ENCODE measurements at places on chromosomes 12 and 14. TPM values are rescaled to one million over a fixed set of nuclear protein-coding genes. Genes with fewer than 3 reads are reported as not detected.

EPYC gene
- not detected for total RNA-seq

KRT78 gene
- total RNA-seq = 0.15 TPM

KLRF1 gene
- total RNA-seq = not detected

STON2 gene
- 2.6 TPM for total RNA-seq

CPNE8 gene
- 10.1 TPM for total RNA-seq

OASL gene
- total RNA-seq = 2.5 TPM

ISM2 gene
- total RNA-seq = 0.49 TPM

MYF5 gene
- not detected for total RNA-seq

PLD4 gene
- 0.05 TPM for total RNA-seq

DENND5B gene
- total RNA-seq = 13.0 TPM

ERO1A gene
- total RNA-seq = 56.2 TPM

CDK17 gene
- total RNA-seq = 18.0 TPM

C12orf60 gene
- total RNA-seq = 1.8 TPM

GON7 gene
- total RNA-seq = 16.7 TPM

EFS gene
- total RNA-seq = not detected

DTX3 gene
- total RNA-seq = 16.2 TPM

ZDHHC22 gene
- 0.23 TPM for total RNA-seq

SCN8A gene
- total RNA-seq = 1.5 TPM

CLEC1B gene
- not detected for total RNA-seq
